ENCODE measurements at places on chromosomes 11 and 22. TPM values are rescaled to one million over a fixed set of nuclear protein-coding genes. Genes with fewer than 3 reads are reported as not detected.

Gene TREH
- total RNA-seq: under 0.01 TPM

Gene CCDC188
- total RNA-seq: 0.97 TPM

Gene CADM1
- total RNA-seq: 20.8 TPM

Gene KLHL35
- 2.9 TPM for total RNA-seq

Gene AIFM3
- 0.46 TPM for total RNA-seq

Gene RAB1B
- 65.0 TPM for total RNA-seq

Gene OR51E1
- total RNA-seq: not detected

Gene USP2
- 0.32 TPM for total RNA-seq

Gene OR10D3
- total RNA-seq: not detected

Gene APOA1
- not detected for total RNA-seq

Gene SERPIND1
- under 0.01 TPM for total RNA-seq

Gene OVCH2
- not detected for total RNA-seq

Data from epithelial cell of umbilical artery (primary cell).